ENCODE measurements at places on chromosomes 6 and 20.

GRCh38 chr20:41334036-41334435 lies 6.6 kb upstream of the LPIN3 start:
- DNase-seq: no peak

- DNase-seq: no peak
Measured at GRCh38 chr6:10687582-10687981, 6.8 kb downstream of the C6orf52 start.

DNA sequence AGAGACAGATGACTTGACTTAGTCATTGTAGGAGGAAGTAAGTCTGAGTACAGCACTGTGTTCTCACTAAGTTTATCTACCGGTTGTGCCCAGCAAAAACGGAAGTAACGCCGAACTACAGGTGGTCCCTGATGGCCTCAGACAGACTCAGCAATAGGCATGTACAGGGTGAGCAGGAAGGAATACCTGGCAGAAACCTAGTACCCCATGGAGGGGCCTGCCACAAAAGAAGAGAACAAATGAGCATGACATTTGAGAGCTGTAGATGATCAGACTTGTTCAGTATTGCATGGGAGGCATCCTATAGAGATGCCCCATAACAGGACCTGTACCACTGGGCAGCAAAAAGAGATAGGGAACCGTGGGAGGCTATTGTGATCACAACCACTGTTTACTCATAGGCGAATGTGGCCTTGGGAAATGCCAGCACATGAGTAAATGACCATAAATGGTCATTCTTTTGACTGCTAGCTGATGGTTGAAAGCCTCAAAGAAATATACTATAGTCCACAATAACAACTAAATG lies 106.4 kb upstream of the TAB2 start:
- no peak for DNase-seq

DNA sequence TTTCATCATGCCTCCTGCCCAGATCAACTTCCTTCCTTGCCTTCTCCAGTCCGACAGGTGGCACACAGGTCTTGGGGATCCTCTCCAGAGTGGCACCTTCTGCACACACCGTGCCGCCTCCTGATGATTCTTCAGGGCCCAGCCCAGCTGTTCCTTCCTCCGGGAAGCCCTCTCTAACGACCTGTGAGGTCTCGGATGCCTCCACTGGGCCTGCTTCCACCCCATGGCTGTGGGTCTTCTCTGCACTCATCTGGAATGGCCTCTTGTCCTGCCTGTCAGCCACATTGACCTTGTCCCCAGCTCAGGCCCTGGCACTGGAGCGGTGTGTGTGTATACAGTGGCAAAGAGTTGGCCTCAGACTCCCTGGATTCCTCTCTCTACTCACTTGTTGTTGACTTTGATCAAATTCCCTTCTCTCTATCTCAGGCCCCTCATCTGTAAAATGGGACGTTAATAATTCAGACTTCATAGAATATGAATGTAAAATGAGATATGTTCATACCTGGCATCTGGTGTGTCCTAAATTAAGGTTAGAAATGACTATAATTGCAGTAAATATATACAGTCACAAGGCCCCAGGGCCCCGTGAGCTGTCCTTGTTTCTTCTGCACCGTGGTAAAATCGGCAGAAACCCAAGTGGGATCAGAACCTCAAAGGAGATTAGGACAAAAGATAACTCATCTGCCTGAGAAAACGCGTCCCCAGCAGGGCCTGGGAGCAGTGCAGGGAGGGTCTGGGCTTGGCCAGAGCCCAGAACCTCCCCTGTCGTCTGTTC lies 1.5 kb downstream of the FAM210B start:
- no peak for DNase-seq

GRCh38 chr20:50242863-50243609 lies 52.4 kb downstream of the CEBPB start:
- DNase-seq: no peak

DNA sequence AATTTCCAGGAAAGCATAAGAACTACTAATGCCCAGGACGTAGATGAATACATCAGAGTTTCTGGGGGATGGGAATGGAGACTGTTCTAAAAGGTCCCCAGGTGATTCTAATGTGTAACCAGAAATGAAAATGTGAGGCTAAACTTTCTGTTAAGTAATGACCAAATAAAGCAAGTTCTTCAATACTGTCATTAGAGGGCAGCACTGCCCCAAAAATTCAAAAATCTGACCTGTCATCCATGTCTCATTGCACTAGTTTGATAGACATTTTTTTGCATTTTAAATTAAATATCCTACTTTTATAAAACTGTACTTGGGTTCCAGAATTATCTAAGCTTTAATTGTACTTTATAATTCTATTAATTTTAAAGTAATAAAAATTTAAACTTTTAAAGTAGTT lies 94.9 kb downstream of the RFX6 start:
- no peak for DNase-seq

DNA sequence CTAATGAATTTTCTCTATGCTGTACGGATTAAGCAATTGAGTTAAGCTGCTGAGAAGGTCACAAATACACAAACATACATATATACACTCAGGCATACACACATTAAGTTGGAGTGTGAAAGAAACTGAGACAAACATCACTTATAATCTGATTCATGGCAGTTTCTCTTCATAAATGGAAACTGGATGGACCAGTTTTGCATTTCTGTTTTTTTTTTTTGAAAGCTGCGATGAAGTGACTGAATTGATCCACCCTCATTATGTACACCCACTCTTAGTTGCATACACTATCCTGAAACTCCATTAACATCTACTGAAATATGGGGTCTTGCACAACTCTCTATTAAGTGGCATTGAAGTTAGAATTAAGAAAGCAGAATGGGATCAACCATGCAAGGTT lies 32.9 kb upstream of the TENT5A start:
- DNase-seq: no peak

GRCh38 chr20:23605867-23606651 lies at the start of gene CST9:
Gene CST9, minus strand, starts transcription at chr20:23605917. Its CDS starts 53 bp downstream, at chr20:23605864.
- DNase-seq: no peak

GRCh38 chr6:152368751-152369624 lies 268.2 kb downstream of the SYNE1 start:
- DNase-seq: no peak

- DNase-seq: no peak
Measured at GRCh38 chr6:33136310-33136900, 55.9 kb downstream of the COL11A2 start.

DNA sequence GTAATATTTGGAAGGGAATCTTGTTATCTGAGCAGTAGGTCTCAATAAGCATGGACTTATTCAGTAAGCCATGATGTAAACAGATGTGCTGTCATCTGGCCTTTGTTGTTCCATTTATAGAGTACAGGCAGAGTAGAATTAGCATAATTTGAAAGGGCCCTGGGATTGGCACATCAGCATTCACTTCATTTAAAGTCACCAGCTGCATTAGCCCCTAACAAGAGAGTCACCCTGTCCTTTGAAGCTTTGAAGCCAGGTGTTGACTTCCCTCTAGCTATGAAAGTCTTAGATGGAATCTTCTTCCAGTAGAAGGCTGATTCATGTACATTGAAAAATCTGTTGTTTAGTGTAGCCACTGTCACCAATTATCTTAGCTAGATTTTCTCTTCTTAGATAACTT lies 95.9 kb downstream of the ANKRD6 start:
- DNase-seq: no peak

Measured in T-cell (primary cell).